MV-4-11 (cell line): ENCODE measurements at places on chromosomes 3 and 15.

- DNase-seq = peak; percentile 34
Measured at GRCh38 chr3:127200086-127200691, 7.3 kb downstream of the PRR23E start.

DNA sequence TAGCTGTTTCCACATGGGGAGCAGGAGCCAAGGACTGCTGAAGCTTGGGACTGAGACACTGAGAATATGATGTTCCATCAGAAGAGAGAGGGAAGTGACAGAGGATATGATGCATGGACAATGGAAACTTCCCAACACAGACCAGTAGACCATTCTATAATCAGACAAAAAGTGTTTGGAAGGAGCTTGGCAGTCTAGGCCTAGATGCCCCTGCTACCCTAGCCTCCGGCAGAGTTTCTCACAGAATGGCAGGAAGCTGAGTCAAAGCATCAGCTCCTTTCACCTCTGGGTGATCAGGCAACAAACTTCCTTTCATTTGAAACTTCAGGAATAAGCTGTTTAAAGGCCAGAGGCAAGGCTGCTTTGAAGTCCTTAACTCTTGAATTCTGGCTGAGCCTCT is 222.0 kb downstream of the NEK10 start:
- no peak for DNase-seq

- DNase-seq = no peak
Measured at GRCh38 chr3:126543457-126544061, 15.2 kb downstream of the C3orf22 start.

DNA sequence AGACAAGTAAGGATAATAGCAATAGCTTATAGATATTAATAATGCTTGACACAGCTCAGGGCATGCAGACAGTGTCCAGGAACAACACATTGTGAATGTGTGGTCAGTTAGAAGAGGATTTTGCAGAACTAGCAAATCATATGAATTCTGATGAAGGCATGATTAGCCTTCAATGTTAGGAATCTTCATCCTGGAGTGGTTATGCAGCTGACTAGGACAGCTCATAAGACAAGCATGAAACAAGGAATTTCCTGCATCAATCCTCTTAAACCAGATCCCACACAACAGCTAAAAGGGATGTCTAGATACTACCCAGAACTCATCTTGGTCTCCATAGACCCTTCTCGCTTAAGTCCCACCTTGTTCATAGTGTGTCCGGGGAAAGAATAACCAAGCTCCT is 499.0 kb upstream of the ATP11B start:
- DNase-seq = no peak

DNA sequence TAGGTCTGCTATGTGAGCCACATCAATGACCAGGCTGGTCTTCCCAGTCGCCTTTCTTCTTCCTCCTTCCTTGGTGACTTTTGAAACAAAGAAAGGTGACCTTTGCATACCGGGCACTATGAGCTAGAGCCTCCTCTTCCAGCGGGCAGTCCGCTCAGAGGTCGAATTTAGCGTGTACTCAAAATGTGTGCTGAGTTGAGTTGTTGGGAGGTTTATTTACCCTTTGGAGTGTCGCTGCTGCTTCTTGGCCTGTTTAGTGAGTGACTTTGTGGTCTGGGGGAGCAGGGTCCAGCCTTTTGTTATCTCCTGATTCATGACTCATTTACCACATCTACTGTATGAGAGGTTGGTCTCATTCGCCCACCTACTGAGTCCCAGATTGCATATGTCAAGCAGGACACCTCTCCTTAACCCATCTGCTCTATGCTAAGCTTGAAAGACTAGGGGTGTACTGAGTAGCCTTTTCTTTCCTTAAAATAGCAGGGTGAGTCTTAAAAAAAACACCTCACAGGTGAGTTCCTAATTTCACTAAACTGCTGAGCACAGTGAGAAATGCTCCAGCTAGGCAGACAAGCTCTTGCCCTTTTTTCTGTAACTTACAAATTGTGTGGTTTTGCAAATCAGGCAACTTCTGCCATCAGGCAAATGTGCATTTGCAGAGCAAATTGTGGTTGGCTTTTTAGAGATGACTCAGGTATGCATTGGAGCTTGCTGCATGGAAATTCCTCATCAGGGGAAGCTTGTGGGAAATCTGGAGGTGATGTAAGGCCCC is 3.2 kb upstream of the SIAH2 start:
- peak; percentile 14 for DNase-seq

- no peak for DNase-seq
Measured at GRCh38 chr15:38531509-38531908, 33.1 kb downstream of the RASGRP1 start.

DNA sequence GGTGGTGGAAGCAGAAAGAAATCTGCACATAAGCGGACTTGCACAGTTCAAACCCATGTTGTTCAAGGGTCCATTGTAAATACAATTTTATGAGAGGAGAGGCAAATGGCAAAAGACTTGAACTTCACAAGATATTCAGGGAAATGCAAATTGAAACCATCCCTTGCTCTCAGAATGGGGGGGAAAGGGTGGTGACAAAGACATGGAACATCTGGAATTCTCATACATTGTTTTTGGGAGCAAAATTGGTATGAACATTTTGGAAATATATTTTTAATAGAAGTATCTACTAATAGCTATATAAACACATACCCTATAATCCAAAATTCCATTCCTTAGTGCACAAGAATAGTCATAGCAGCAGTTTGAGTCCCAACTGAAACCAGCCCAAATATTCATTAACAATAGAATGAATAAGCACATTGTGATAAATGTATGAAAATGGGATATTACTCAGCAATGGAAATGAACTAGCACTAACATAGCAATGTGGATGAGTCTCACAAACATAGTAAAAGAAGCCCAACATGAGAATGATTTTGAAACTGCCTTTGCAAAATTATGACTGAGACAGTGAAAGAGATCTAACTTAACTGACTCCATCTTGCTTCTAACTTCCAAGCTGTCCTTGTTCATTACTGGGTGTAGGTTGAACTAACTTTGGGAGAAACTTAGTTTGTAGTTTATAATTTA is 77.2 kb downstream of the CD200R1L start:
- no peak for DNase-seq

DNA sequence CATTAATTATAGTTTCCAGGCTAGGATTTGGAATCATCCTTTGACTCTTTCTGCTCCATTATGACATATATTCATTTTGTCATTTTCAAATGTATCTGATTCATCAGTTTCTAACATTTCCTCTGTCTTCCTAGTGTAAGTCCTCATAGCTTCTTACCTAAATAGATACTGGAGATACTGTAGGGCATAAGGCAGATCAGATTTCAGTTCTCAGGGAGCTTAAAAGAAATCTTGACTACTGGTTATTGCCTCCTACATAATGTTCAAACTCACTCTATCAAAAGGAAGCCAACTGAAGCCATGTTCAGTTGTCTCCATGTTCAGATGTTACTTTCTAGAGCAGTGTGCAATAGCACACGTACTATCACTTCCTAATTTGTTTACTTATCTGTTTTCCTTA is 29.6 kb upstream of the CTDSPL2 start:
- no peak for DNase-seq

- DNase-seq = no peak
Measured at GRCh38 chr15:43253431-43254403, 13.0 kb downstream of the TGM5 start.

DNA sequence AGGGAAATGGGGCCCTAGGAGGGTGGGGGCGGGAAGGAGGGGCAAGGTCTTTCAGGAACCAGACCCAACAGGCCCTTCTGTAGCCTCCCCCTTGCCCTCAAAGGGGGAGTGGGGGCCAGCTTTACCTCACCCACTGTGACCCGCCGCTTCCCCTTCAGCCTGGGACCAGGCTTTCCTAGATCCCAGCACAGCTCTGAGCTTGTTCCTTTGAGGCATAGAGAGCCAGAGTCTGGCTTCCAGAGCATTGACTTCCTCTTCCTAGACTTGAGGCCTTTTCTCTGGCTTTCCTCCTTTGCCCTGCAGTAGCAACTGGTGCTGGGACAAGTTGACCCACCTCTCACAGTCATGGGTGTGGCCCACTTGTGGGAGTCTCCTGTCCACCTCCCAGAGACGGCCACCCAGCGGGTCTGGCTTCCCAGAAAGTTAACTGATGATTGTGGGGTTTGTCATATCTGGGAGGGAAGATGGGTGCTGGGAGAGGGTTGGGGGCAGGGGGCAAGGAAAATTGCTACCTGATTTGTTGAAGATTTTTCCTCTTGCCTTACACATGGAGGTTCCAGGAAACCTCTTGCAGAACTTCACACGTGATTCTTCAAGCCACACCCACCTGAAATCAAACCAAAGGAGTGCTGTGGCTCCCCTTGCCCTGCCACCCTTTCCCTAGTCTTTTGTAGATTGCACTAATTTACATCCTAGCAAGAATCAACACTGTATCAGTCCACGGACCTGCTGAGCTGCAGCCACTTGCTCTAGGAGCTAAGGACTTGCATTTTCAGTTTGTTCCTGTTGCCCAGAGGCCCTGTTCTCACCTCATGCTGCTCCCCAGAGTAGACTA is 4.1 kb upstream of the CHST14 start:
- DNase-seq = no peak

DNA sequence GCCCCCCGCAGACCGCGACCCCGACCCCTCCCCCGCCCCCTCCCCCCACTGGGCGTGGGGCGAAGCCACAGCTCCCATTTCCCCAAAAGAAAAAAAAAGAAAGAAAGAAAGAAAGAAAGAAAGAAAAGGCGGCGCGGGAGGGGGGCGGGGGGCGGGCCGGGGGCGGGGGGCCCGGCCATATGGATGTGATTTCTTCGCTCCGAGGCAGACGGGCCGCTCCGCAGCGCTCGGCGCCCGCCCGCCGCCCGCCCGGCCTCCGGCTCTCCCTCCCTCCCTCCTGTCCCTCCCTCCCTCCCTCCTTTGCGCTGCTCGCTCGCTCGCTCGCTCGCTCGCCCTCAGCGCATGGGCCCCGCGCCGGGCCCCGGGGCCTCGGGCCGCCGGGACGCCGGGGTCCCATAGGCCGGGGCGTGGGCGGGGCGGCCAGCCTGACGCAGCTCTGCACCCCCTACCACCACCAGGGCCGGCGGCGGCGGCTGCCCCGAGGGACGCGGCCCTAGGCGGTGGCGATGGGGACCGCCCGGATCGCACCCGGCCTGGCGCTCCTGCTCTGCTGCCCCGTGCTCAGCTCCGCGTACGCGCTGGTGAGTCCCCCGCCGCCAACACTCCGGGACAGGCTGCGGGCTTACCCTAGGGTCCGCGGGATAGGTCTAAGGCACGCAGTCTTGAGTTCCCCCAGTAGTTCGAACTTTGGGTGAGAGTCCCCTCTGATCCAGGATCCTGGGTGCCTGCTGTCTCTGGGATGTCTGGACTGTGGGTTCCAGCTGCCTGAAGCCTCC is 5.7 kb downstream of the PTH1R start:
- no peak for DNase-seq

DNA sequence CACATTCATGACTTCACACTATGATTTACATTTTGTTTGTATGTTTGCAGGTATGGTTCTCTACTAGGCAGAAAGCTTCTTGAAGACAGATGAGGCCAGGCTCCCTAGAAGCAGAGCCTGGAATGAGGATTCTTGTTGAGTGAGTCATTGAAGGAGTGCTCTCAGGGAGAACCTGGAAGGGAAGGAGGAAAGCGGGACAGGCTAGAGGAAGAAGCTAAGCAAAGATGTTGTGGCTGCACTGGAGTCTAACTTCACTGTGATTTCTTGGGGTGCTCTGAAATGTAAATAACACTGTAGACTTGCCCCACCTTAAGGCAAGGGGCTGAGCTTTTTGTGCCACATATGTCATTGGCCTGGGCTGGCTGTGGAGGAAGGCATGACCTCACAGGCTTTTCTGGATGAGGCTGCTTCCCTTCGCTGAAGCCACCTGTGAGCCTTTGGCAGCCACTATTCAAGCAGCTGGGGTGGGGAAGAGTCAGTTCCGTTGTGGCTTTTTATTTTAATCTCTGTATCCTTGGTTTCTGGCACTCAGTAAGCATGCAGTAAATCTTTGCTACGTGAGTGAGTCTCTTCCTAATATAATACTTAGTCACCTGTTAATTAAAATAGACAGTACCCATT is 307.3 kb downstream of the SV2B start:
- peak; percentile 65 for DNase-seq

- no peak for DNase-seq
Measured at GRCh38 chr3:23743141-23743784, 62.5 kb upstream of the UBE2E1 start.

DNA sequence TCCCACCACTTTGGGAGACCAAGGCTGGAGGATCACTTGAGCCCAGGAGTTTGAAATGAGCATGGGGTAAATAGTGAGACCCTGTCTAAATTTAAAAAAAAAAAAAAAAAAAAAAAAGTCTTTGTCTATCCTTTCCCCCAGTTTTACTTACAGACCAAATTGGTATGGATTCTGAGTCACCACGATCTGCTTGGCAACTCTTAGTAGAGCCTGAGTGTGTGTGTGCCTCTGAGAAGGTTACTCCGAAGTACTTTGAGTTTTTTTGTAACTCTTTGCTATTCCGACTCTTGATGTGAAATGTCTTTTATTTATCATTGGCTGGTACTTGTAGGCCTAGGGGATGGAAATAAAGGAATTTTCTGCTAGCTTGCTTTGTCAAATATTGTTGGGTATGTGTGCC is 63.3 kb downstream of the RBM6 start:
- no peak for DNase-seq

DNA sequence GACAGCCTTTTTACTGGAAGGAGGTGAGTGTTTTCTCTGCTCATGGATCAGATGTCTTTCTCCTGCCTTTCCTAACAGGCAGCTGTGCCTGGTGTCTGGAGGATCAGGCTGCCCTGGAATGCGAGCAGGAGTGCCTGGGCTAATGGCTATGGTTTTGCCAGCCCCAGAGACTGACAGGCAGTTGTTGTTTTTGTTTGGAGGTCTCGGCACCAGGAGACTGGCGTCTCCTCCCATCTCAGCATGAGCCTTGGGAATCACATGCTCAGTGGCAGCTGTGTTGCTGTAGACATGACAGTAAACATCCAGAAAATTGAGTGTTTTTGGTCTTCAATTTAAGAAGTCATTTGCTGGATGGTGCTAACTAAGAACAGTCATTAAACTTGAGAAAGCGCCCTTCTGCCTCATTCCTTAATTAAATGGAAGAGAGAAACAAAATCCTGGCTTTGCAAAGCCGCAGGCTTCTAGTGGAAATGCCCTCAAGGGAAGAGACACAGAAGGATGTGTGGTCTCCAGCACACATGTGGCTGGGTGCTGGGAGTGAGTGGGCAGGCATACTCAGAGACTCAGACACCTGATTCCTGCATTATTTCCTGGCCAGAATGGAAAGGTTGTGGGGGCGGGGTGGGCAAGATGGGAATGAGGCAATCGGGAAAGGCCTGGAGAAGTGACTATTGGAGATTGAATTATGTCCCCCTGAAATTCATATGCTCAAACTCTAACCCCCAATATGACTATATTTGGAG is 97.0 kb upstream of the NMNAT3 start:
- no peak for DNase-seq

DNA sequence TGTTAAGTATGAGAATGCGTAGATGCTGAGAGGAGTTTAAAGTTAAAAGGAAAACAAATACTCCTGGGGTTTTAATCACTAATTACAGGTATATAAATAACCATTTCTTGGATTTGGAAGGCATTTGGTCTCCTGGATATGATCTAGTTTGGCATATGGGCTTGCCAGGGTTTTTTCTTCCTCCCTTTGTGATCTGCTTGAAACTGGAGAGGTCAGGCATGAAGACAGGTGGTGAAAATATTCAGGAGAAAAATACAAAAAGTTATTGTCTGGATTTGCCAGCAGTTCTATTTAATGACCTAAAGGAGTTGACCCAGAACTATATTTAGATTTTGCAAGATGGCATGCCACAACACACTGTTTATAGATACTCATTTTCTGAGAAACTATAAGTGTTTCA is 136.3 kb downstream of the DIPK2A start:
- no peak for DNase-seq

- no peak for DNase-seq
Measured at GRCh38 chr3:194738254-194739093, 52.8 kb downstream of the FAM43A start.

- no peak for DNase-seq
Measured at GRCh38 chr3:106296062-106296461, 427.2 kb upstream of the CBLB start.

- DNase-seq = no peak
Measured at GRCh38 chr3:150917951-150918350, 12.7 kb upstream of the MINDY4B start.
